Stimulated activated CD8-positive, alpha-beta memory T cell treated with anti-CD3 and anti-CD28 coated beads, Interleukin-15, amount 100 ng/mL, for 4 hours (primary cell): ENCODE measurements at places on chromosomes 3 and 15.

DNA sequence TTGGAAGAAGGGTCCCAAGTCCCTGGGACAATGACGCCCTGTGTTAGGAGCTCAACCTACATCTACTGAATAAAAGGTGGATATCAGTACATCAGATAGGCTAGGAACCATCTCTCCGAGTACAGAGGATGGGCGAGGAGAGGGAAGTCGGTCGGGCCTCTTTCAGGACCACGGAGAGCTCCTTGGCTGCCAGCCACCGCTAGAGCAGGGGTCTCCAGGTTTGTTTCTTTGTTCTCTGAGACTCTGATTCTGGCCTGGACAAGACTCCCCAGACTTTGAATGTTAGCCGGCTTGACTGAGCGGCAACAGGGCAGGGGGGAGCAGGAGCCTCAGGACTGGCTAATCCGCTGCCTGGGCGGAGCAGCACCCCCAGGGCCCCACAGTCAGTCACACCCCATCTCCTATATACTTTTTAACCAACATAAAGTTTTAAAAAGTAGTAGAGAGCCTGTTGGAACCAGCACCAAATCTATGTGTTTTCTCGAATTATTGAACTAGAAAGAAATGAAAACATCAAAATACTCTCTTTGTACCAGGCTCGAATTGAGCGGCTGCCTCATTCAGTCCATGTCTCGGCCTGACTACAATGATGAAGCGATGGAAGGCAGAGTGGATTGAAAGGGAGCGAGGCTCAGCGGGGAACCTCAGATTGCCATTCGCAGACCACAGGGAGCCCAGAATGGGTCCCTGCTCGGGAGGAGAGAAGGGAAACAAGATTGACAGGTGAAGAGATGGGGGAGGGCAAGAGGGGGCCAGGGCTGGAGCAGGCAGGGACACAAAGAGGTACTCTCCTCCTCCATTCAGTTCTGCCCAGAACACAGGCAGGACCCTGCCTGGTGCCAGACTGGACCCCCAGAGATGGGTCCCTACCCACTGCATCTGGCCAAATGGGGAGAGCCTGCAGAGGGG is 131.6 kb downstream of the TPRA1 start:
- no peak for DNase-seq

DNA sequence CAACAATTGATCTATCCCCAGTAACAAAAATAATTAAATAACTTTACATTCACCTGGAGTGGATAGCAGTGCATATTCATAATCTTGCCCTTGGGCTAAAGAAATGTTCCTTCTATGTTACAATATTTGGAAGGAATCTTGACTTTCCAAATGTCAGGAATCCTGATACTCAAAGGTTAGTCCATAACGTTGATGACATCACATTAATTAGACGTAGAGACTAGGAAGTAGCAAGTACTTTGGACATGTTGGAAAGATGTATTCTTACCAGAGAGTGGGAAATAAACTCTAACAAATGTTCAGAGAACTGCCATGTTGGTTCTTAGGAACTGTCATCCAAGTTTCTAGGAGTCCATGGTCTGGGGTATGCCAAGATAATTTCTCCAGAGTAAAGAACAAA is 70.6 kb upstream of the SLC25A36 start:
- no peak for DNase-seq

GRCh38 chr3:170740726-170741591 is 129.0 kb downstream of the RPL22L1 start:
- no peak for DNase-seq

- no peak for DNase-seq
Observed at GRCh38 chr3:134874737-134875413, 79.8 kb downstream of the EPHB1 start.

- DNase-seq: no peak
Observed at GRCh38 chr3:183244219-183244618, 8.8 kb upstream of the B3GNT5 start.

- no peak for DNase-seq
Observed at GRCh38 chr15:80003171-80003570, 32.2 kb upstream of the BCL2A1 start.

DNA sequence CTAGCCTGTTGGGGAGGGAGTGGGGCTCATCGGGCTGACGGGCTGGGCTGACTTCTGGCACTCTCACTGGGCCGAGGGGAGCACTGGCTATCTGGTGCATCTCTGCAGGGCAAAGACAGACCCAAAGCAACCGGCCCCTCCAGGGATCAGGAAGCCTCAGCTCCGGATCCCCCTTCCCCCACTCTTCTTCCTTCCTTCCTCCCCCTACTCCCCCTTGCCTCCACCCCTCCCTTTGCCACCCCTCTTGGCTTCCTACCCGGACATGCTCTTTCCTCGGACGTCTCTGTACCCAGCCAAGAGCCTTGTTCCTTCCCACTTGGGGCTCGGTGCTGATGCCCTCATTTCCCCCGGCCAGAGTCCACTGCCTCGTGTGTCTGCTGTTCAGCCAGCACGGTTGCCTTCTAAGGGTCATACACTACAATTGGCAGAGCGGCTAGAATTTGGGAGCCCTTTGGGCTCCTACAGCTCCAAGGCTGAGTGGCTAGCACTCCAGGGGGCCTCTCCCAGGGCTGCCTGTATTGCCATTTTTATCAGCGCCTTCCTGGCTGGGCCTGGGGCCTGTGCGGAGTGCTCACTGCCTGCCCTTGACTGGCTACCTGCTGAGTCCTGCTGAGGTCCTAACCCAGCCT is 10.9 kb downstream of the SEMA3F start:
- no peak for DNase-seq

DNA sequence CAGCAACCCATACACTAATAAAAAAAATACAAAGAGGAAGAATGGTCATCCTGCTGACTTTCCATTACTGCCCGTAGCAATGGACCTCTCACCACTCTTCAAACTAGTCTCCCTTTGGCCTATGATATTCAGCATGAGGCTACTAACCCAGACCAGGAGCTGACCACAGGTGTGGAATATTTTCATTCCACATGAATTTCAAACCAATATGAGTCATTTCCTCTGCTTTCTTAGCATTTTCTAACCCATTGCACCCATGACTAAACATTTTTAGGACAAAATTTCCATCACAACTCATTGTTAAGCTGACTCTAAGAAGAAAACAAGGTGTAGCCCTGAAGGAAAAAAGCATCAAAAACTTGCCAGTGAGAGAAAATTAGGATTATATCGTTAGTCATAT is 34.0 kb upstream of the ZPLD1 start:
- DNase-seq: no peak
